NCI-H1092 (cell line): ENCODE measurements at places on chromosomes 2 and 18.

- no peak for DNase-seq
These were observed 183.8 kb upstream of the MC4R start for GRCh38 chr18:60556326-60556725.

- DNase-seq, result no peak
These were observed 42.3 kb downstream of the AAK1 start for GRCh38 chr2:69601179-69601612.

- DNase-seq, result no peak
These were observed 1204.5 kb upstream of the ZEB2 start for GRCh38 chr2:145724311-145724898.

DNA sequence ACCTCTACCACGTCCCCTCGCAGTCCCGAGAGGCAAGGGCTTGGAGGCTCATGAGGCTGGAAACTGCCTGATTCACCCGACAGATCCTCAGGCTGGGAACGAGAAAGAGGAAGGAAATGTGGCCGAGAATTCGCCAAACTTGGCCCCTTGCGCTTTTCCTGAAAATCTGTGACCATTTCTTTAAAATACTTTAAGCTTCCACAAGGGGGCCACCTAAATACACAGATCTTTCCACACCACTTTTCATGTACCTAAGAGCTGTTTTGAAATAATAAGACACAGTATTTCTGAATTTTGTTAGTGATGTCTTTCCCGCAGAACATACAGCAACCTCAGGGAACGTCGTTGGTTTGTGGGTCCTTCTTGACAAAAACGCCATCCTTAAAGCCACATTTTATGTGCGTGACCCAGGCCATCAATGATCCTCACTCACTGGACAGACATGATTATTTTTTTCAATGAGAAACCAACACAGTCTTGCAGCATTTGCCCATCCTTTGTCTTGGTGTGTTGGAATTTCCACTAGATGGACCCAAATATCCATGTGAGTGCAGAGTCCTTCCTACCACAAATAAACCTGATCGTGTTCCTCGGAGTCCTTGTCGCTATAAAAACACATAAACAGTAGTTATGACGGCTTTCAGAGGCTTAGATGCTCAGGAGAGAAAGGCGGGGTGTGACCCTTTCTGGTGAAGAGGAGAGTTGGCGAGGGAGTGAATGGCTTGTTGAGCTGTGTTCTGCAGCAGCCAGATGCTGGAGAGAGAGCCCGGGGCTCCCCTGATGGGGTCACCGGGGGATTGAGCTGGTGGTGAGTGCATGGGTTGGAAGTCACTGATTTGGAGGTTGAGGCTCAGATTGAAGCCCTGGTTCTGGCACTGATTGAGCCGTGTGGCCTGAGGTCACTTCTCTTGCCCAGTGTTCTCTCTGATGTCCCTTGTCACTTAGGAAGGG is 25.0 kb downstream of the DCDC2C start:
- DNase-seq, result no peak

DNA sequence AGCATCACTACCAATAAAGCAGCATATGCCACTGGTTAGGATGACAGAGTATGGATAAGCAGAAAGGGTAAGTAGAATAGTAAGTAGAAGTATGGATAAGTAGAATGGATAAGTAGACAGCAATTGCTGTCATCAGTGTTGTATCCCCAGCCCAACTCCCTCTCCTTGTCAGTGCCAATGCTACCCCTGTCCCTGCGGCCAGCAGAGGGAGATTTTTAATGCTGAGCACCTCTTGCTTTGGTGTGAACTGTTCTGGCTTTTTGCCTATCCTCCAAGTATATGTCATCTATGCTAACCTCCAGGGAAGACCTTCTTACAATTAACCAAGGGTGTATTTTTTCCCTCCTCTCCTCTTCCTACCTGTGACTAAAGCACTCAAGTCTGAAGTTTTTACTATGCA is 136.7 kb upstream of the SPHKAP start:
- DNase-seq, result peak; percentile 8

GRCh38 chr2:226658555-226658954 is 141.1 kb downstream of the IRS1 start:
- DNase-seq, result no peak

DNA sequence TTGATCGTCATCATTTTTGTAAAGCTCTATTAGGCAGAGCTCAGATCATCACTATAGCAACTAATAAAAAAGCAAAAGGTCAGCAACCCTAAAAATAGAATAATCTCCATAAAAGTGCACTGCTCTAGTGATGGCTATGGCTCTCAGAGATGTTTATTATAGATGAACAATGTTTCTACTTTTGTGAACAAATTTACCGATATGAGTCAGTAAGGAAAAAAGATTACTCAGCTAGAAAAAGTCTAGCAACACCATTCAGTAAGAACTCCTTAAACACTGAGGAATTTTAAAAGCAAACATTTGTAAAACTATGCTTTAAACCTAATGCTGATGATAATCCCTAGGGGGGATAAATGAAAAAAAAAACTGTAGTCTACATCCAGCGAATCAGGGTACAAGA is 69.6 kb downstream of the ACVR1C start:
- no peak for DNase-seq

- DNase-seq, result no peak
These were observed 506.9 kb downstream of the BCL11A start for GRCh38 chr2:60046529-60046928.
